ENCODE measurements at places on chromosomes 1 and 21.

GRCh38 chr1:214400131-214400530 lies 119.2 kb downstream of the SMYD2 start:
- DNase-seq = no peak

DNA sequence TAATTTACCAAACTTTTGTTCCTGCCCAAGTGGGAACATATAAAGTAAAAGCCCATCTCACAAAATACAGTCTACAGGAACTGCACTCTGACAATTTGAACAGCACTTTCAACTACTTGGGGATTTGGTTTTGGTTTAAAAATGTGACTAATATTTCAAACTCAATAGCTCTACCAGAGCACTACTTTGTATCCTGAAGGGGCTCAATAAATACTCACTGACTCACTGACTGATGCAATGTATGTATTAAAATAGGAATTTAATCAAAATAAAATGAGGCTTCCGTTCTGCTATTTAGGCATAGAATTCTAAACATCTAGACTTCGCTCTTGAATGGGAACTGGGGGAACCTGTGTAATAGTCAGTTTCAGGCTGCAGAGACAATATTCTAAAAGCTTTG lies 21.9 kb downstream of the EFCAB14 start:
- no peak for DNase-seq

- no peak for DNase-seq
Measured at GRCh38 chr1:196317535-196318522, 290.4 kb downstream of the KCNT2 start.

DNA sequence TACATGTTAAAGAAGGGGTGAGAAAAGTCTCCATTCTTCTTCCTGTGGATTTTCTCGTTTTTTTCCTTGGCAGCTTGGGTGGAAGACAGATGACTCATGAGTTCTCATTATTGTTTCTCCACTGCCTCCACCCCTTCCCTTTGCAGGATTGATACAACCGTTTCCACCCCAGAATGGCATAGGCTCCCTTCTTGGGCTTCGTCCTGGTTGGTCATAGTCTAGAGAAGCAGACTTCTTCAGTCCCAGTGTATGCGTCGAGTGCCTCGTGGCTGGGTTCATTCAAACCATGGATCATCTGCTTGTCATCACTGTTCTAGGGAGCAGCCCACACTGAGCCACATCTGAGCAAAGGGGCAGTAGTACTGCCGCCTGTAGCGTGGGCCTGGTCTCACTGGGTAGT lies 13.7 kb downstream of the PTGFRN start:
- DNase-seq = no peak

GRCh38 chr1:212955961-212956620 lies 5.8 kb downstream of the VASH2 start:
- no peak for DNase-seq

- no peak for DNase-seq
Measured at GRCh38 chr1:65728504-65728903, 64.2 kb upstream of the PDE4B start.

DNA sequence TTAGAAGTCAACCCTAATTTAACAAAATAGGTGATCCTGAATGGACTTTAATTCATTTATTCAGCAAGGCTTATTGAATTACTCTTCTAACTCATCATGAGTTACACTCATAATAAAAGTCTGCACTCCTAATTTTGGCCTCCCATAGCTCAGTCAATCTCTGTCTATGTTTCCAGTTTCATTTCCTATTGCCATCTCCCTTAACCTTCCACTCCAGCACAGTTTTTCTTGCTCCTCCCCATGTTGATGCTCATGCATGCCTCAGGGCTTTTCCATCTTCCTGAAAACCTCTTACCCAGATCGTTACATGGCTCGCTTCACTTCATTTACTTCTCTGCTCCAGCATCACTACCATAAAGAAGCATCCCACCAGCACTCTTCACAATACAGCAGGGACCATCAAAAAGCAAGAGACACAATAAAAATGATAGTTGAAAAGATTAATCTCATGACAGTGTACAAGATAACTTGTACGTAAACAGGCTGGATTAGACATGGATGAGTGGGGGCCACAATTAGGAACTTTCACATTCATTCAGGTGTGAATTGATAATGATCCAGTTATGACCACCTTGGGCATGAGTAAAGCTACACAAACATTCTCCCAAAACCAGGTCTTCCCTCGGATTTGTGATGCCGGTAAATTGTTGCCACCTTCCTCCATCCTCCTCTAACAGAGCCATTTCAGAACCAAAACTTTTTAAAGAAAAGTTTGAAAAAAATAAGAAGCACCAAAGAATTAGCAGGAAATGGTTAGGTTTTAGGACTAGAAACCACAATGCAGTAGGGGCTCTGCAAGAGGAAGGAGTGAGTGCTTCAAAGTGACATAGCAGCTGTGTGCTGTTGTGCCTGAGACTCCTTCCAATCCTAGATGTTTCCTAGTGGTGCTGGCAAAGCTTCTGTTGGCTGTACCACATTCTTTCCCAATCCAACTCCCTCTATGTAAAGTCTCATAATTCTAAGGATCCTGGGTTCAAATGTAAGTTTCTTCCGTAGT lies 89.8 kb downstream of the OLFML2B start:
- no peak for DNase-seq

- no peak for DNase-seq
Measured at GRCh38 chr1:20071416-20071815, 1.4 kb downstream of the PLA2G5 start.

DNA sequence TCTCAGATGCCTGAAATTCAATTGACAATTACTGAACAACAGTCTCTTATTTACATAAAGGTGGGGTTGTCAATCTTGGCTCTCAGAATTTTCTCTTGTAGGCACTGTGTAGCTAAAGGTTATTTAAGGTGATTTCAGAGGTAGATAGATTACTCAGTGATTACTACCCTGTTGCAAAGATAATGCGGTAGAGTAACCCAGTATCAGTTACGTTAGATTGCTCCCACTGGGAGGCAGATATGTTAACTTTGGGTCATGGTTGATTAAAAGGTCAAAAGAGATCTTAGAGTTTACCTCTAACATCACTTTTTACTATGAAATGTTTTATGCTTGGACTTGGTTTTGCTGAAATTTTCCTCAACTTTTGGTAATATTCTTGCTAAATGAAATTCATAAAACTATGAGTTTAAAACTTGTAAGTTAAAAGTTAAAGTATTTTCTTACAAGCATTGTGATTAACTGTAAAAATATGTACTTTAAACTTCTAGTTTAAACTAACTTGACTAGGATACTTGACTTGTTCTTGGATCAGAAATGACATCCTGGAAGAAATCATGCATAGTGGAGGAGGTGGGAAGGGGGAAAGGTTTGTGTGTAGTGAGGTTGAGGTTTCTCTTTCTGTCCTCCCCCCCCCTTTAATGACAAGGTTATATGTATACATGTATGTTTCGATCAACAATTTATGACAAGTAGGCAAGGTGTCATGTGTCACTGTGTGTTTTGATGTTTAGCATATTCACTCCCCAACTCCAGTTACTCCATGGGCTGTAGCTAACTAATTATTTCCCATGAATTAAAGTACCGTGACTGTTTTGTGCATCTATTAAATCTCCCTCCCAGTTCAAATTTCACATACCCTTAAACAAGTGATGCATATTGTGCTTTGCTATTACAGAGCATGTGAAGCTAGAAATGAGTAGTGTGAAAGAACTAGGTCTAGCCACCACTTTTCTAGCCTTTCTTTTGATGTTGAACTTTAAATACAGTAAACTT lies 2.9 kb downstream of the LAMC1 start:
- DNase-seq = no peak

DNA sequence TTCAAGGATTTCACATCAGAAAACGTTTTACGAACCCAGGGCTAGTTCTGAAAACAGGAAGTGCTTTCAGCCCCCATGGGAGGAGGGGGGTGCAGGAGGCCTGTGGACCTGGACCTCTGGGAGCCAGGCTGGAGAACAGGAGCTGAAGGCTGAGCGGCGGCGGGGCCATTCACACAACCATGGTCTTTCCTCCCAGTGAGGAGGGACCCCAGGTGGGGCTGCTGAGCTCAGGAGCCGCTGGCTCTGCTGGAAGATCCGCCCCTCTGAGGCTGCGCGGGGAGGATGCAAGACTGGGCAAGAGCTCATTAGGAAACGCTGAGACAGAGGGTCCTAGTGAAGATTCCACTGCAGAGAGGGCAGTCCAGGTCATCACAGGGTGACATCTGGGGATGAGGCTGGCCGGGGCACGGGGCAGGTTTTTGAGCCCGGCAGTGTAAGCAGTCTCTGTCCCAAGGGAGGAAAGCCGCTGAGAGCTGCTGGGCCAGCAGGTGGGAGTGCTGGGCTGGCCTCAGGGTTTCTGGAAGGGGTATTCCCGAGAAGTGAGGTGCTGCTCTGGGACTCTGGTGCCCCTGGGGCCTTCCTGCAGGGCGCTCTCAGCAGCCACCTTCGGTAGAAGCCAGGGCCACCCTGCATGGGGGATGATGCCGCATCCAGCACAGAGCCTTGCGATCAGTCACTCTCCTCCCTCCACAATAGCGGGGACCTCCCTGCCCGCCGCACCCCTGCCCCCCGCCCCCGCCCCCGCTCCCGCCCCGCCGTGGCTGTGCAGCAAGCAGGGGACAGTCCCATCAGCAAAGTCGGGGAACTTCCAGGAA lies 7.5 kb downstream of the MX2 start:
- DNase-seq = peak; percentile 19

DNA sequence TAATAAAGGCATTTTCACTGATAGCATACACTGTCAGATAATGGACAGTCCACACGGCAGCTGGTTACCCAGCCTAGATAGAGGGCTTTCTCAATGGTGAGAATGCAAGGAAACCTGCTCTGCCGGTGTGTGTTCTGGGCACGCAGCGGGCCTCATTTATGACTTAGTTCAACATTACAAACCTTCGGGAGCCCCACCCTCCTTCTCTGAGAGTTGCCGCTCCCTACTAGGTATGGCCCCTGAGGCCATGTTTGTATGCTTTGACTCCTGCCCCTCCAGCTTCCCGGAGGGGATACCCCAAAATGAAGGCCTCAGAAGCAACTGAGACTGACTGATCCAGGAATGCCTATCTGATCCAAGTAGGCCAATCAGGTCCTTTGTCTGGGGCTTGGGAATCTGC lies 17.2 kb upstream of the FABP3 start:
- DNase-seq = no peak

DNA sequence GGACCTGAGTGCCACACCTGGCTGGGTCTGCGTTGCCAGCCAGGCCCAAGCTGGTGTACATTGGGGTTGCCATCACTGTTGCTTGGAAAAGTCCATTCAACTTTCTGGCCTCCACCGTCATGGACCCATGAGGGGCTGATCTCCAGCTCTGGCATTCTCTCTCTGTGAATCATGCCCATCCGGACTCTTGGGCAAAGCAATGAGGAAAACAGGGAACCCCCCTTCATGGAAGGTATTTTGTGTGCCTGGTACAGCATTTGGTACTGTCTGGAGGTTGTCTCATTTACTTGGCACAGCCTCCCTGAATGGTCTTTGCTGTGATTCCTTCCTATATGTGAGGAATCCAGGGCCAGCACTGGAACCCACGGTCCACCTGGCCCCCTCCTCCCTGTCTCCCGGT lies 99.4 kb downstream of the FOXD2 start:
- DNase-seq = no peak

- no peak for DNase-seq
Measured at GRCh38 chr1:241533326-241534115, 1.3 kb downstream of the KMO start.

DNA sequence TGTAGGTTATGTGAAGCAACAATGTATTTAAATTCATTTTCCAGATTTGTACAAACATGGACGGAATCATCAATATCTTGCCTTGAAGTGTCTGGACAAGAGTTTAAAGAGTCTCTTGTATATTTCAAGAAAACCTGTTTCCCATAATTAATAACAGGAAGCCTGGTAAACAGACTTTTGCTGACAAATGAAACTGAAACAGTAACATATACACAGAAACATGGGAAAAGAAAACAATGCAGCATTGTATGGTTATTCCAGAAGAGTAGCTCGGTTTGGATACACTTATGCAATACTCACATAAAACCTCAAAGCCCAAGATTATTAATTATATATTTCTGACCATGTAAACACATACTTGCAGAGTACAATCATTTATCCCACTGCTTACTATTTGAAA lies 265.5 kb downstream of the PTPRC start:
- DNase-seq = no peak

GRCh38 chr21:17796037-17796403 lies 23.1 kb downstream of the C21orf91 start:
- DNase-seq = no peak

Data from activated gamma-delta T cell (primary cell).